ENCODE measurements at places on chromosomes 6 and 20.

DNA sequence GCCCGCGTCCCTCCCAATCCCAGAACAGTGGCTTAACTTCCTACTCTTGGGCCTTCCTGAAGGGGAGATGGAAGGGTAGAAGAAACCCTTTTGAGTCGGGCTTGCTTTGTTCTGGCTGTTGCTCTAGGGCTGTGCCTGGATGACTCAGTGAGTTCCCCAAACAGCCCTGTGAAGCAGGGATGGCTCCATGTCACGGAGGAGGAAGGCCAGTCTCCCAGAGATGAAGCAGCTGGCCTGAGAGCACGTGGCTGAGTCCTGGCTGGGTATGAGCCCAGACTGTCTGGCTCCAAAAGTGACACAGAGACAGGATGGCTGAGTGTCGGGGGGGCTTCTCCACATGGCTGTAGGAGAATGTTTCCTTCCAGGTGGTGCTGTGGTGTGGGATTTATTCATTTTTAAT, 4.6 kb downstream of the SYTL3 start:
- DNase-seq: peak; percentile 84

DNA sequence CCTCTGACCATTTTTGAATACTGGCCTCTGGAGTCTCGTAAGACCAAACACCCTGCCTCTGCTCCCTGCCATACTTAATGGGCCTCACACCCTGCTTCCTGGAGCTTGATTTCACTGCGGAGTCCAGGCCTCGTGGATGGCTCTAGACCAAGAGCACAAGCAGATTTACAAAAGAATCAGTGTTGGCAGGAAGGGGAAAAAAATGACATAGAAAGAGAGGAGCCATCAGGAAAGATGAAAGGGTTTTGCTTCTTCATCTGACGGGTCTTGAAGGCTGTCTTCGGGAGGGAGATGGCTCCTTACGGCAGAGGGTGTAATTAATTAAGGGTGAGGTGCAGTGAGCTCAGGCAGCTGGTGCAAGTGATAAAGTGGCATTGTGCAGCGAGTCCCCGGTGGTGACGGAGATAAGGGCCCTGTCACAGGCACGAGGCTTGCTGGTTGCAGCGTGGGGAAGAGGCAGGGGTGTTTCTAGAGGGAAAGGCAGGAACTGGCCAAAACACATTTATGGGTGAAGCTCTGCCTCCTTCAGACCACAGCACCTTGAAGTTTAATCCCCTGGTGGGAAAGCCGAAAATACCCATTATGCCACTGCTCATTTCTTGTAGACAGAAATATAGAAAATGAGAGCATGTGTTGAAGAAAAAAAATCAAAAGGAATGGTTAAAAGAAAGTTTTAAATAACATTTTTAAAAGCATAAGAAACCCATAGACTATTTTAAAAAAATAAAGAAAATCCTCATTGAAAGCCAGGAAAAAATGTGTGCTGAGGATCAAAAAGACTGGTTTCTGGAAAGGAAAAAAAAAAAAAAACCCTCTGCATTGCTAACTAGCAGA, 128.6 kb upstream of the LRFN2 start:
- no peak for DNase-seq

GRCh38 chr6:3607171-3607570, 144.3 kb downstream of the PXDC1 start:
- no peak for DNase-seq

- no peak for DNase-seq
Observed at GRCh38 chr6:169763881-169764280, 12.5 kb downstream of the ERMARD start.

GRCh38 chr20:12207875-12208274, 290.2 kb downstream of the BTBD3 start:
- peak; percentile 1 for DNase-seq

DNA sequence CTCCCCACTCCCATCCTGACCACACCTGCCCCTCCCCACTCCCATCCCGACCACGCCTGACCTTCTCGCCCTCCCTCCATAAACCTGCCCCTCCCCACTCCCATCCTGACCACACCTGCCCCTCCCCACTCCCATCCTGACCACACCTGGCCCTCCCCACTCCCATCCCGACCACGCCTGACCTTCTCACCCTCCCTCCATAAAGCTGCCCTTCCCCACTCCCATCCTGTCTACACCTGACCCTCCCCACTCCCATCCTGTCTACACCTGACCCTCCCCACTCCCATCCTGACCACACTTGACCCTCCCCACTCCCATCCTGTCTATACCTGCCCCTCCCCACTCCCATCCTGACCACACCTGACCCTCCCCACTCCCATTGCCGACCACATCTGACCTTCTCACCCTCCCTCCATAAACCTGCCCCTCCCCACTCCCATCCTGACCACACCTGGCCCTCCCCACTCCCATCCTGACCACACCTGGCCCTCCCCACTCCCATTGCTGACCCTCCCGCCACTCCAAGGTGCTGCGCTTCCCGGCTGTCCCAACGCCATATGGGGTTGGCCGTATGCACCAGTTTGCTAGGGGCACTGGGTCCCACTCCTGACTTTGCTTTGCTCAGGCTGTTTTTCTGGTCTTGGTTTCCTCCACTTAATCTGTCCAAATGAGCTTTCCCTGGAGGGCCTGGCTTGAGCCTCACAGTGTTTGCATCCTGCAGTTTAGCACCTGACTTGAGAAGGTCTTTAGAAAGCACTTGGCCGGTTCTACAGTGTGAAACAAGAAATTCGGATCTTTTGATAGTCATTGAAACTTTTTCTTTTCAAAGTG, 2.9 kb downstream of the KIF25 start:
- DNase-seq: no peak

DNA sequence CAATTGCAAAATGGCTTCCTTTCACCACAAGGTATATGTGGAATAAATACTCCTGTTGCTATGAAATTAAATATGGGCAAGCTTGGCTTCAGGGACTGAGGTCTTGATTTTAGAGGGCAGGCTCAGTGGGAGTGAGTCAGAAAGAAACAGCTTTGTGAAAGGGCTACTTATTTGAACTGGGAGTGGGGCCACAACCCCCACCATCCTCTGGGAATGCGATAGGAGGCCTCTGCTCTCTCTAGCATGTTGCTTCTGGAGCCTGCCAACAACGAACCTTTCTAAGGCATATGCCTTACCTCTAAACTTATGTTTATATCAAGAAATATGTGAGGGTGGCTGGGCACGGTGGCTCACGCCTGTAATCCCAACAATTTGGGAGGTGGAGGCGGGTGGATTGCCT, 149.7 kb downstream of the LRRC1 start:
- no peak for DNase-seq

- DNase-seq: no peak
Observed at GRCh38 chr6:139973669-139974344, 599.4 kb upstream of the CITED2 start.

GRCh38 chr20:54650052-54650719, 174.8 kb downstream of the DOK5 start:
- no peak for DNase-seq

- DNase-seq: no peak
Observed at GRCh38 chr20:49850463-49851230, 38.0 kb downstream of the SLC9A8 start.
